ENCODE measurements at places on chromosomes 11 and 22.

GRCh38 chr11:86978756-86979608 lies 23.8 kb upstream of the FZD4 start:
- peak; percentile 57 for DNase-seq

- DNase-seq, result no peak
Measured at GRCh38 chr22:49147617-49148175, 680.0 kb downstream of the BRD1 start.

DNA sequence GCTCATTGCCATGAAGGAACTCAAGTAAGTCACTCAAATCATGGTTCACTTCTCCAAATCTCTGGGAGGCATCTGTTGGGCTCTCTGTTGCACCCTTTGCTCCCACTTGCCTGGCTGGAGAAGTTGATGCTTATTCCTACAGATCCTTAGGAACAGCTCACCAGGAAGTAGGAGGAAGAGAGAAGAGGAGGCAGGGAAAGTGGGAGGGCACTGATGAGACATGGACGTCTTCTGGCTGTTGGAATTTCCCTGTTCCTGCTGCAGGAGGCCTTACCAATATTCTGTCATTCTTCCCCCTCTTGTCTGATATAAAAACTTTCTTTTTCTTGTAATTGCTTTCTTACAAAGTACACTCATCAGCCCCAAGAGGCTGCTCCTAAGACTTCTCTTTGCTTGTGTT lies 13.6 kb downstream of the POLR2F start:
- DNase-seq, result no peak

DNA sequence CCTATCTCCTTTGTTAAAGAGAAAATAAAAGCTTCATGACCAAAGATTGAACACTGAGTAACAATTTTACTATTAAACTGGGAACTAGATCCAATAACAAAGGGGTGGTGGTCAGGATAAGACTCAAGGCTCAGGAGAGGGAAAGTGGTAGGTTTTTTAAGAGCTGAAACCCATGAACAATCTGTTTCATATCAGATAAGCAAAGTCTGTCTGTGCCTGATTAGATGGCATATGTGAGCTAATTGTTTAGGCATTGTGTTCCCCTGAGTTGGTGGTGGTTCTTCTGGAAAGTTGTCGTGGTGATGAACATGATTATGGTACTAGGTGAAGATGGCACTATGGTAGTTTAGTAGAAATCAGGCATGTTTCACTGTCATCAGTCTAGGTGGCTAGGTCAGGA lies 24.4 kb downstream of the USP47 start:
- no peak for DNase-seq

GRCh38 chr11:3074912-3075589 lies 17.8 kb upstream of the CARS1 start:
- DNase-seq, result no peak

DNA sequence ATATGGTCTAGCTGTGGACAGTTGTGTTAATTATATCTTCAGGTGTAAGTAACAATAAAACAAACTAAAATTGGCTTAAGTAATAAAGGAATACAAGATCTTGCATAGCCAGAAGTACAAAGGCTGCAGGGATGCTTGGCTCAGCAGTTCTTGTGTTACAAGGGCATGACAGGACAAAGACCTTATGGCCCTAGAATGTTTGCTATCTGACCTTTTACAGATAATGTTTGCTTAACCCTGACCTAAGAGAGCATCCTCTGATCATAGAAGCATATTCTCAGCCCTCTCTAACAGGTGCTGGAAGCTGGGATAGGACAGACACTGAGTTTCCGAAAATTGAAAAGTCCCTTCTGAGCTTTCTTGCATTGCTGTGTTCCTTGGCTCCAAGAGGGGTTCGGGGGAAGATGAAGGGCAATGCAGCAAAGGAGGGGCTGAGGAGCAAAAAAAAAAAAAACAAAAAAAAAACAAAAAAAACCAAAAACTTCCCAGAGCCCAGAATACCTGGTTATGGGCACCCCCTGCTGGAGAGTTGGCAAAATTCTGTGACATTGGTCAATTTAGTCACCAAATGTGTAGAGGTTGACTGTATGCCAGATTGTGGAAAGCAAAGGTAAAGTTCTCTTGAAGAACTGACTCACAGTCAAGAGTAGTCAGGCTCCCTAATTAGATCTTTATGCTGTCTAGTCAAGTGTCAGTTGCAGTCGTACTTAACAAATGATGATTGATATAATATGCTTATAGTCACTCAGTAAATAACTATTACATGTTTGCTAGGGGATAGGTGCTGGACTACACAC lies 10.4 kb upstream of the HIKESHI start:
- peak; percentile 79 for DNase-seq

GRCh38 chr11:30990625-30991296 lies 378.8 kb downstream of the DCDC1 start:
- DNase-seq, result no peak

GRCh38 chr11:20374741-20375300 lies 11.3 kb downstream of the HTATIP2 start:
- peak; percentile 10 for DNase-seq

GRCh38 chr22:21947040-21948014 lies 5.3 kb downstream of the PPM1F start:
- peak; percentile 75 for DNase-seq

- DNase-seq, result peak; percentile 34
Measured at GRCh38 chr11:115334932-115335788, 169.1 kb downstream of the CADM1 start.

DNA sequence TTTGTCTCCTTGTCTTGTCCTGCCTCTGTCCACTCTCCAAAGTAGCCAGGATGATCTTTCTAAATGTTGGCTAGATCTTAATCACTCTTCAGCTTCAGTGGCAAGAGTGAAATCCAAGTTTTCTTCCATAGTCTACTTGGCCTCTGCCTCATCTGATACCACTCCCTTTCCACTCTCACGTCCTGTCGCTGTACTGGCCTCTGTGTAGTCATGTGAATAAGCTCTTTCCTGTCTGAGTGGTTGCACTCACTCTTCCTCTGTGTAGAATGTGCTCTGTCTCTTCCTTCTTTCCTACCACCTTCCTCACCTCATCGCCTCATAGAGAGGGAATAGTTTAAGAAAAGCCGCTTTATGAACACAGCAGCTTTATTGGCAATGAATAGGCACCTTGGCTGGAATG lies 86.5 kb downstream of the WNT11 start:
- DNase-seq, result no peak

DNA sequence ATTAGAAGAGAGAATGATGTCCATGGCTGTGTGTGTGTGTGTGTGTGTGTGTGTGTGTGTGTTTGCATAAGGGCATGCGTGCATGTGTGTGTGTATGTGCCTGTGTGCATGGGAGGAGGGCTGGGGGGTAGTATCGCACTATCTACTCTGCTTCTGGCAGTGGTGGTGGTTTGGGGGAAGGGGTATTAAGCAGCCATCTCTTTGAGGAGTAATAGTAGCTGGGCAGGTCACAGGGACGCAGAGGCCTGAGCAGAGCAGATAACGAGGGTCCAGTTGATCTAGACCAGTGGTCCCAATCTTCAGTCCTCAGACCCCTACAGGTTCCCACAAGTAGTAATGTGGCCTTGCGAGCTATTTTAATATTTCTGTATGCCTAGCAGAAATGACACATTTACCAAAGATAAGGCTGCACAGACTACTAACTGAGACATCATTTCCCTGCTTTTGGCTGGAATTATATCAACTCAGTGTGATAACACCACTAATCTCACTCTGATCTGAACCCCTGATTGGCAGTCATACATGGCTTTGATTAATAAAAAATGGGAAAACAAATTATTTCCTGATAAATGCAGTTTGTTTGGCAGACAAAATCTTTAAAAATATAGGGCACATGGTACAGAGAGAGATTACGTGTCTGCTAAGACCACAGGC lies 354.3 kb downstream of the BUD13 start:
- DNase-seq, result no peak

- no peak for DNase-seq
Measured at GRCh38 chr22:28105413-28105812, 186.4 kb upstream of the PITPNB start.

Measured in GM23248 (cell line).